ENCODE measurements at places on chromosomes 5 and 9.

DNA sequence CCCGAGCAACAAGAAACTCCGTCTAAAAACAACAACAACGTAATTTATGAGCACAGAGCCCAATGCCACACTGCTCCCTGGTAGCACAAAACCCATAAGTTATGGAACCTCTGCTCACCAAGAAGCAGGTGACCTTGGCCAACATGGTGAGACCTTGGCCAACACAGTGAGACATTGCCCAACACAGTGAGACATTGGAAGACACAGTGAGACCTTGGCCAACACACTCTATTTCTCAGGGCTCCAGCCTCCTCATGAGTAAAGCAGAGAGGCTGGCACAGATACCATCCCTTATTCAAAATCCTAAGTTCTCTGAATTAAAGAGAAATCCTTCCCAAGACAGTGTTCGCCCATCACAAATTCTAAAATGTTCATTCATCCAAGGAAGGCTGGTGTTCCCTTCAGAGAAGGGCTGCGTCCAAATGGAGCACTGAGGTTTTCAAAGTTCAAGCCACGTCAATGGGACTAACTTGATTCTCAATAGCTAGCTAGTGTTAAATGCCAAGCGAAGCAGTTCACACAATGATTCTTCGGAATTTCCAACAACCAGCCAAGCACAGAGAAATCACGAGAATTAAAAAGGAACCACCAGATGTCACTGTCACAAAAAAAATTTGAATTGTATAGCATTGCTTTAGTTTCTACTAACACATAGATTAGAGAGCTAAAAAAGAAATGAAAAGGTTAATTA is 29.5 kb downstream of the TTC39B start:
- DNase-seq = no peak

DNA sequence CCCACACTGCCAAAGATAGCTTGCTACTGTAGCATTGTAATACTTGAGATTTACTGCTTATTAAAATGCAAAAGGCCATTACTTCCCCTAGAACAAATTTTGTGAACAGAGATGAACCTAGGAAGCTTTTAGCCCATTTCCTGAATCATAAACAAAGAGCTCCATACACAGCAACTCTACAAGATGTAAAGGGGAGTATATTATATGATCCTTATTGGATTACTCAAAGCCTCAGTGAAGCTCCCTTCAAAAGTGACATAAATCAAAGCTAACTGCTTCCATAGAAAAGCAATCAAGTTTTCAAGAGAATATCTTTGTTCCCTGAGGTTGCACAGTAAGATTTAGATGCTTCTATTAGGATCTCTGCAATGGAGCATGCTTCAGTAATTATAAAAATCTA is 629.8 kb downstream of the EFNA5 start:
- DNase-seq = no peak

DNA sequence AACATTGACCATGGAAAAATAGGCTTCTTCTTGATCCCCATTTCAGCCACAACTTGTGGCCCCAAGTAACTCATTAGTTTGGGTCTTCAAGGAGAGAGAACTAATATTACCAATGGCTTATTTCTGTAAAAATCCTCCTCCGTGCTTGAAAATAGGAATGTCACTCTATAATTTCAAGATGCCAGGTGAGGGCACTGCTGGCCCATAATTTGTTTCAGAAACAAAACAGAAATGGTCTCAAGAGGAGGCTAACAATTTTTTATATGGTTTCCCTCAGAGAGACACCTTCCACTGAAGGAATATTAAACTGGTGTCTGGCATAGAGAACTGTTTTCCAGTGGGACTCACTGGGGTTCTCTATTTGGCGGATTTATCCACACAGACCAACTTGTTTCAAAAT is 437.0 kb upstream of the TRPC7 start:
- no peak for DNase-seq

DNA sequence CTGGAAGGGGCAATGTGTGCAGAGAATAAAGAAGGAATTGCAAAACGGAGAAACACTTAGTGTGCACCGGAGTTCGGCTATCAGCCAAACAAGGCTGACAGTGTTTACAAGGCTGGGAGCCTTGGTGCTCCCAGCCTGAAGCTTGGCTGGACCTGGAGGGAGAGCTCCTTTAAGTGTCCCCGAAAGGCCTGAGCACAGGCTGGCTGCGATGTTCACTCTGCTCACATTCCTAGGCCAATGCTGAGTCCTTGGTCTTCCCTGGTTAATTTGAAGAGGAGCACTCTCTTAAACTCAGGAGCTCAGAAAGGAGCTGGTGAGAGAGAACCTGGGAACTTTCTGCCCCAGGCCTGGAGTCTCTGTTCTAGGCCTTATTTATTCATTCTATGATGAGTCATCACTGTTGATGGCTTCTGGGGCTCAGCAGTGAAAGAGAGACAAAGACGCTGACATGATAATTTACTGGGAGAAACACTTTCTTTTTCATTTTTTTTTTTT is 88.6 kb upstream of the MYO10 start:
- DNase-seq = no peak

DNA sequence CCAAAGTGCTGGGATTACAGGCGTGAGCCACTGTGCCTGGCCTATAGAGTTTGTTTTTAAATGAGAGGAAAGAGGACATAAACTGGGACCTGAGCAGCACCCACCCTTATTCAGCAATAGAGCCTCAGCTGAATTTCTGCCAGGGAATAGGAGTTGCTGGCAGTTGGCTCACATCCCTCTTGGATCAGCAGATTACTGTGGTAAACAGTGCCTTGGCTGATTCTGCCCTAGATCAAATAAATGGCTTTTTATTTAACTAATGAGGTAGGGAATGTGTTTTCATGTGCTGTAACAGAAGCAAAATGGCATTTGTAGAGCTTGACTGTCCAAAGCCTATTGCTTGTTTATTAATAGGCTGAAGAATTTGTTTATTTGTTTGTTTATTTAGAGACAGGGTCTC is 2.1 kb downstream of the ARHGEF37 start:
- no peak for DNase-seq

GRCh38 chr5:105639511-105639910 is 2031.2 kb downstream of the EFNA5 start:
- DNase-seq = no peak

- no peak for DNase-seq
Observed at GRCh38 chr5:119028575-119028974, 40.2 kb upstream of the DTWD2 start.

- no peak for DNase-seq
Observed at GRCh38 chr5:17069995-17070511, 134.0 kb upstream of the MYO10 start.

DNA sequence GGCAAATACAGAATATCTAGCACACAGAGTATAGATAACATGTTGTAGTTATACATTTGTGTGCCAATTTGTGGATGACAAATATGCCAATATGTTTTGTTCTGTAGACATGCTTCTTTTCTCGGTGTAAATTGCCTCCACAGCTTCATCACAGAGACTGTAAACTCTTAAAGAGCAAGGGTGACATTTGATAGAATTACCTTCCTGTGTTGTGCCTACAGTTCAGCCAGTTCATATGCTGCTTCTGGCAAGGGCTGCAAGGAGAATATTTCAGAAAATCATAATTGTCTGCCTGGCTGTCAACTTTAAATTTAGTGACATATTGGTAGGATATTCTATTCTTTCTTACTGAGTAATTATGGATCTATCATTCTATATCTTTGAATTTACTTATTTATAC is 155.1 kb downstream of the MAT2B start:
- no peak for DNase-seq

DNA sequence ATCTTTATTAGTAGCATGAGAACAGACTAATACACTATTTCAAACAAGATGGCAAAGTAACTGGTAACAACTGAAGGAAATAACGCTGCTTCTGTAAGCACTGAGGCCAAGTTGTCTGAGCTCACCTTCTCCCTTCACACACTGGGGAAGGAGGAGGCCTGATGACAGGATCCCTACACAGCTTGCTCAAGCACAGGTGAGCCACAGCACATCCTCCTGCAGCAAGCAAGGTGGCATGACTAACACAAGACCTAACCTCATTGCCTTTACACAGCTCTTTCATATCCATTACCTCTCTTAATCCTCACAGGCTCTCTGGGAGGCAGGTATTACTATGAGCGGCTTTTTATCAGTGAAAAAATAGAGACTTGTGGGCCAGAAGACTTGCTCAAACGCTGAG is 83.3 kb downstream of the ARL15 start:
- no peak for DNase-seq

GRCh38 chr9:12922224-12922866 is 147.5 kb downstream of the LURAP1L start:
- no peak for DNase-seq

GRCh38 chr9:118618849-118619248 is 750.4 kb downstream of the BRINP1 start:
- DNase-seq = no peak

GRCh38 chr9:92746567-92747458 is 17.8 kb downstream of the BICD2 start:
- no peak for DNase-seq

DNA sequence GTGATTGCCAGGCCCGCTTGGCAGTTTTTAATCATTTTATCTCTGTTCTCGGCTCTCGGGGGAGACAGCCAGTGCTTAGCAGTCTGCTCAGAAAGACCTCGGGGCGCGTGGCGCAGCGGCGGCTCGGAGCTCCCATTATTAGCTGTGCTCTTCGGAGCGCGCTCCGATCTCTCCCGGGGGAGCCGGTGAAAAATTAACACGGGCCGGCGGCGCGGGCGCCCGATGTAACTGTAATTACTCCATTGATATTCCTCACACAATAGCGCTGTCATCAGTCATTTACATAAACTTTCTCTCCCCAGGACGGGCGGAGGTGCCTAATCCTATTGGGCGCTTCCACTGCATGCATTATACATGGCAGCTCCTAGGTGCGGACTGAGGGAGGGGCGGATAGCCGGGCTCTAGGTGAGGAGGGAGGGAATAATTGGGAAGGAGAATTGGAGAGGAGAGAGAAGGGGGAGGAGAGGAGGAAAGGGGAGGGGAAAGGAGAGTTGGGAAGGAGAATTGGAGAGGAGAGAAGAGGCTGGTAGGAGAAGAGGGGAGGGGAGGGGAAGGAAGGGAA is 24.9 kb downstream of the LMX1B start:
- DNase-seq = no peak

- no peak for DNase-seq
Observed at GRCh38 chr9:15239816-15240215, 67.2 kb downstream of the TTC39B start.

- peak; percentile 41 for DNase-seq
Observed at GRCh38 chr5:67215519-67216471, 19.2 kb upstream of the CD180 start.

- DNase-seq = peak; percentile 31
Observed at GRCh38 chr5:9544502-9545135, 1.3 kb downstream of the SEMA5A start.

GRCh38 chr5:43017428-43017815 is 22.7 kb downstream of the ANXA2R start:
- no peak for DNase-seq

- no peak for DNase-seq
Observed at GRCh38 chr9:26339796-26340195, 552.8 kb downstream of the CAAP1 start.

- DNase-seq = no peak
Observed at GRCh38 chr9:131276891-131277286, 579 bp upstream of the FAM78A start.

DNA sequence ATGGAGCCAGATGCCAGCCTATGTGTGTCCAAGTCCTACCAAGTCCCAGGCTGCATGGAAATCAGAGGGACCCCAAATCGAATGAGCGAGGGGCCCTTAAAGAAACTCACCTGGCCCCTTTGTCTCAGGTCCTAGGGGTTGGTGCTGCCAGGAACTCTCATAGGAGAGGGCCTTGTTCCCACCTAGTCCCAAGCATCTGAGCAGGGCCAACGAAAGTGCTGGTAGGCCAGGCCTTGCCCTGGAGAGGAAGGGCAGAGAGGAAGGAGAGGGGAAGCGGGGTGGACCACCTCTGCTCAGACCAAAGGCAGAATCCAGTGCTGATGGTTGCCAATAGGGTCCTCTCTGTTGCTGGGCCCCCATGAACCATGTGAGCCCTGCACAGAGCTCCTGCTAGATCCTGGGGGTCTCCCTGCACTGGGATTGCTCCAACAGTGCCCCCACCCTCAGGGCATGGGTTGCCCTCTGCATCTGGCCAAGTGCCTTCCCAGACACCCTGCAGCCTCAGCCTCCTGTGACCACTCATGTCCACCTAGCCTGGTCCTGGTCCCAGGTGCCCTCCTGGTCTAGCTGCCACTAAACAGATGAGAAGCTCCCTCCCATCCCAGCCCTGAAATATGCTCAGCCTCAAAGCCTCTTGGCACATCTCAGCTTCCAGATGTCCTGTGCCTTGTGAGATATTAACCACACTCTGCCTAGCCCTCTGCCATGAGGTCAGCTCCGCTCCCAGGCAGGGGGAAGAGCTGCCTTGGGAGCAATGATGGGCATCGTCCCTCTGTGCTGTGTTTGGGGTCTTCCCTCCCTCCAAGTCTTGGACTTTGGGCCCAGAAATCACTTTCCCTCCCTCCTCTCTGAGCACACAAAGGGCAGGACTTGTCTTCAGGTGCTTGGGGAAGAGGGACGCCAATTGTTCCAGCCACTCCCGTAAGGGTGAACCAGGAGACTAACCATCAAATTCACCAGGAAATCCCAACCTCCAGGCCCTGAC is 109.6 kb downstream of the ADAMTS2 start:
- DNase-seq = no peak

- no peak for DNase-seq
Observed at GRCh38 chr9:129373361-129373760, 195.3 kb upstream of the IER5L start.

DNA sequence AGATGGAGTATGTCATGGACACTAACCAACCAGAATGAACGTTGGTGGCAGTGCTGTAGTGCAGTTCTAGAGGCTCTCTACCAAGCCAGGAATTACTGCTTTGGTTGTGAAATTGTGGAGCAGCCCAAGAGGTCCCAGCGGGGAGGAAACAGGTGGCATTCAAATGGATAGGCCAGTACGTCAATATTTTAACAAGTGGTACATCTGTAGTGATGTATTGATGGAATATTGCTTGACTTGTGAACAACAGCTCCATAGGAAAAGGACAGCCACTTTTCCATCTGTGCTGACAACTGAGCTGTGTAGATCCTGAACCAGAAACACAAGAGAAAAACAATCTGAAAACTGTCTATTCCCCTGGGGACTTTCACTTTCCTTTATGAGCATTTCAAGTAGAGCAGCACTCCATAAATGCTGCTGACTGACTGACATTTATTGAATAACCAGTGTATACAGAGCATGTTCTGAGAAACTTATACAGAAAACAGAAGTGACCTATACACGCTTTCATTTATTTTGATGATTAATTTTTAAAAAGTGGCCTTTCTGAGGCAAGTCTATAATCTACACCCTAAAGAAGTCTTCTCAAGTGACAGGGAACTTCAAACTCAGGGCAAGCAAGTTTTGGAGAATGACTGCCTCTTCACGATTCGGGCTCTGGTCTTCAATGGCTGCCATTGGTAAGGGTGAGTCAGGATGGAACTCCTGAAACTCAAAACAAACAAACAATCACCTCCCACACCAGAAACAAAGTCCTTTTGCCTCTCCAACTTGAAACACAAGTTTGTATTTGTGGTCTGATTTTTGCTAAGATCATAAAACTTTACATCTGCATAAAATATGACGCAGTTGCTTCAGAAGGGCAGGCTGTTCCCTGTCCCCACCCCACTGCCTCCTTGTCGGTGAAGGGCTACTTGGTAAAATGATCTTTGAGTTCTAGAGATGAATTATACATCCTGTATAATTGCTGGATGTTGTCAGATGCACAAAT is 362.4 kb downstream of the NDUFS4 start:
- no peak for DNase-seq
